ENCODE measurements at places on chromosomes 4 and X. TPM values are rescaled to one million over a fixed set of nuclear protein-coding genes. Genes with fewer than 3 reads are reported as not detected.

The NPY1R gene
- not detected for polyA plus RNA-seq

The LGI2 gene
- 0.01 TPM for polyA plus RNA-seq

DNA sequence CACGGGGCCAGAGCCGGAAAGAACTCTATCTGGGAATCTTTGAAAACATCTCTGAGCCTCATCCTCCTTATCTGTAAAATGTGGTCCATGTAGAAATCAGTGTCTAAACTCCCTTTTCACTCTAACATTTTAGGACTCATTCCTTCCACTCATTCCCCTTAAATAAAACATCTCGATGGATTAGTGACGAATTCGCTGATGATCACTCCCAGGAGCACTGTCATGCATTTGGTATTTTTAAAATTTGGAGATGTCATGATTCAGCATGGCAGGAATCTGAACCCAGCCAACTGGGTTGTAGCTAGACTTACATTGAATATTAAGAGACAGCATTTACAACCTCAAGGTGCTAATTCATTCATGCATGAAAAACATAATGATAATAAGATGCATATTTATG is 88.1 kb downstream of the SPANXN3 start:
- DNase-seq = no peak

The FAM9C gene
- polyA plus RNA-seq = not detected

- peak; percentile 32 for DNase-seq
These were observed 40.2 kb downstream of the KDM5C start for GRCh38 chrX:53184836-53185235.

- DNase-seq = no peak
These were observed 1.7 kb downstream of the TMEM131L start for GRCh38 chr4:153467897-153468262.

- no peak for DNase-seq
These were observed 216.1 kb downstream of the STK32B start for GRCh38 chr4:5267408-5267807.

DNA sequence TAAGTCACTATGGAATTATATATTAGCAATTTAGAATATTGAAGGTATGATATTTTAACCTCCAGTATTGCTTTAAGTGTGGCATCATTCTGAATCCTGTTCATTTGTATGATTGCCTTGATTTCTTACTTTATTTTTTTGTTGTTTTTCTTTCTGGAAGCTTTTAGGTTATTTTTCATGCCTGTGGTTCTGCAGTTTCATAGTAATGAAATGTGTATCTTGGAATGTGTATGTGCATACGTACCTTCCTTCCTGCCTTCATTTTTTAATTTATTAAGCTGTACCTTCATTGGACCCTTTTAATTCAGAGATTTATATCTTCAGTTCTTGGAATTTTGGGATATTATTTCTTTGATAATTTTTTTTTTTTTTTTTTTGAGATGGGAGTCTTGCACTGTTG is 22.1 kb downstream of the CPEB2 start:
- DNase-seq = no peak

DNA sequence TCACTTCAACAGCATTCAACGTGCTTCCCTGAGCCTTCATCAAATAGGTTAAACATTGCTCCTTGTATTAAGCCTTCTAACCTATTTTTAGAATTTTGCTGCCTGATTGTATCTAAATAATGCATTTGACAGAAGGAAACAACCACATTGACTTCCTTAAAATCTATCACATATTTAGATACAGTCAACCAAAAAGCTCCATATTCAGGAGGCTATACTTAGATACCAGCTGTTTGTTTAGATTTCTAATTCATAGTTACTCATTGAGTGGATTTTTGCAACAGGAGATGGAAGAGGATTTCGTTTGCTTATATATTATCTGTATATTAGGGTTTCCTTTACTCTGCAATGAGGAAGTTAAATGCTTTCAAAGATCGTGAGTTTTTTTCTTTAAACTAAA is 241.1 kb upstream of the PPP1R2C start:
- DNase-seq = no peak

DNA sequence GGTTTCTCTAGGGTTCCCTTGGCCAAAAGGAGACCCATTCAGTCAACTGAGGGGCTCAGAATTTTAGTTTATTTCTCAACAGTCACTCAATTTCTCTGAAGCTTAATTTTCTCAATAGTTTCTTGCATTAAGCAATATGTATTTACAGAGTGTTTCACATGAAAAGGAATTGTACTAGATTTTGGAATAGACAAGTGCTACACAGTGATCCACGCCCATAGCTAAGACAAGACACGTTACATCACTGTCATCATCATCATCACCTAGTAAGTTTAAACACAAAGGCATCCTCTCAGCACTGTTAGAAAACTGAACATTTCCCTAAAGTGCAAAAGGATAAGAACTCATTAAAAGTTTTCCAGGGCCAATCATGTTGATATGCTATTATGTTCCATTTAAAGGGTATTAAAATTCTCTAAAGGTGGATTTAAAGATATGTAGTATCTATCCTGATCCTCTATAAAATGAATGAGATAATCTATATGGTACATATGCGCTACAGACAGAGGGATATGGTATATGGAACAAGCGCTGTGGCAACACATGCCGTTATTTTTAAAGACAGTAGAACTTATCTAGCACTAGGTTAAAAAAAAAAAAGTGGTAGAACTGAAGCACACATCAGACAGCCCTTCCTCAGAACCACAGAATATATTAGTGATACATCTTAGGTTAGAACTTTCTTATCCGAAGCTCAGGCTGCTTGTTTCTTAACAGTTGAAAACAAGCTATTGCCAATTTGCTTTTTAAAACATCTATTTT is 12.1 kb downstream of the PPA2 start:
- DNase-seq = no peak

The CCDC158 gene
- 0.10 TPM for polyA plus RNA-seq

DNA sequence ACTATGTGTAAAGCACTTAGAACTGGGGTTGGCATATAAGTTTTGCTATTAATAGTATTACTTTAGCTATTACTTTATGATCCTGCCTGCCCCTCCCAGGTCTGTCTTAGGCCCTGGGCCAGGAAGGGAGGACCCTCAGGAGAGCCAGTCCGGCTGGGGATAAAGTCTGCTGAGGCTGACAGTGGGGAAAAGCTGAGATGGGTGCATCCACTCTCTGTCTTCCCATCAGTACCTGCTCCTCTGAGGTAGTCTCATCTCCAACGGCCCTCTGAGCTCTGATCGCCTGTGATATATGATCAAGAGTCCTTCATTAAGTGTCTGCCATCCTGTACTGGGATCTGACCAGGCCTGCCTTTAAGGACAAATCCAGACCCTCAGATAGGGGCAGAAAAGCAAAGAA is 156.5 kb upstream of the PJA1 start:
- DNase-seq = no peak

The CXCL3 gene
- polyA plus RNA-seq = 0.18 TPM
